ENCODE measurements at places on chromosomes 2 and 18.
A peak's percentile ranks its signal among the peaks of the same experiment; 100 is the strongest.

- DNase-seq, result no peak
These were observed 297.1 kb downstream of the ASXL3 start for GRCh38 chr18:33875029-33875565.

- no peak for DNase-seq
These were observed 457.6 kb downstream of the BCL11A start for GRCh38 chr2:60095903-60096302.

DNA sequence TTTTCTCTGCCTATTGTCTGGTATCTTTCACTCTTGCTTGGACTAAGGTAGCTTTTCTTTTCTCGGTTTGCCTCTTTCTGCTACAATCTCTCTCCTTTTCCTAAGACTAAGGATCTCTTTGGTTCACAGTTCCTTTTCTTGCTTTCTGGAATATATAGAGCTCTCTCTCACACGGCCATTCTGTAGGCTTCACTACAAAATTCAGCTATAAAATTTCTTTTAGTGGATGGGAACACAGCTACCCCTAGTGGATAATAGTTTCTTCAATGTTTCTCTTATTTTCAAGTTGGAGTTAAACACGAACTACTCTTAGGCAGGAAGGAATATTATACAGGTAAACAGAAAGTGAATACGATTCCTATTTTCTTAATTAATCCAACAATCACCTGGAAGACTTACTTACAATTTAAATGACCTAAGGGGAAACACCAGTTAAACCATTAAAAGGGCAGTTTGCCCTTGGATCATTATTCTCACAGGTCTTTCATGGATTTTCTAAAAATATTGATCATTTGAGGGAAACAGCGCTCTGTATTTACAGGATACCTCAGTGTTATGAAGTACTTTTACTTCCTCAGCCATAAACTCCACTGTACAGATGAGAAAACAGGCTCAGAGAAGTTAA is 140.5 kb downstream of the LRP2 start:
- DNase-seq, result no peak

- no peak for DNase-seq
These were observed 402.9 kb upstream of the PKDCC start for GRCh38 chr2:41644936-41645335.

DNA sequence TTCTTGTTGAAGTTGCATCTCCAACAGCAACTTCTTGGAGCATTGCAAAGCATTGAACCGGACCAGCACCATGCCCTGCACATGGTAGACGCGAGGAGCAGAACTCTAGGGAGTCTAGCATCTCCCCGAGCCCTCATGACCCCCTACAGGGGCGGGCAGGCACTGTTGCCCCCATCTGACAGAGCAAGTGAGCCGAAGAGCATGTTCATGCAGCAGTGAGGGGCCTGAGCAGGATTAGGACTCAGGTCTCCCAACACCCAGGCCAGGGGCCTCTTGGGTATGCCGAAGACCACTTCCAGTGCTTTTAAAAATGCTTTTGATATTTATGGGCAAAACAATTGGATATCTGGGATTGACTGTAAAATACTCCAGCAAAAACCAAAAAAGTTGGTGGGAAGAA is 163.3 kb downstream of the TFCP2L1 start:
- DNase-seq, result no peak

DNA sequence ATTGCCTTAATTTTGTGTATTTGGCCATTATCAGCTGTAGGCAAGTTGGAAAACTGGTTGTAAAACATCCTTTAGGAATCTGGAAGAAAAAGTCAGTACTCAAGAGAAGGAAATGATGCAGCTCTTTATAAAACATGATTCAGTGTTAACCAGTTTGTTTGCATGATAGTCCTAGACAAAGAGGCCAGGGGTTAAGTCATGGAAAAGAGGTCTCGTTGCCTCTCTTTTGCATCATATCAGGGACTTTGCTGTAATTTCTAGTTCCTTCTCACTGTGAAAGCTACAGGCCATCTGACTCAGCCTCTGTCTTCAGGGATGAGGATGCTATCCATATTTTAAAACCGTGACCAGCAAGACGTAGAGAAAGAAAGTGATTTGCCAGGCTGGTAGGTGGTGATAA is 38.0 kb downstream of the NPAS2 start:
- DNase-seq, result no peak

DNA sequence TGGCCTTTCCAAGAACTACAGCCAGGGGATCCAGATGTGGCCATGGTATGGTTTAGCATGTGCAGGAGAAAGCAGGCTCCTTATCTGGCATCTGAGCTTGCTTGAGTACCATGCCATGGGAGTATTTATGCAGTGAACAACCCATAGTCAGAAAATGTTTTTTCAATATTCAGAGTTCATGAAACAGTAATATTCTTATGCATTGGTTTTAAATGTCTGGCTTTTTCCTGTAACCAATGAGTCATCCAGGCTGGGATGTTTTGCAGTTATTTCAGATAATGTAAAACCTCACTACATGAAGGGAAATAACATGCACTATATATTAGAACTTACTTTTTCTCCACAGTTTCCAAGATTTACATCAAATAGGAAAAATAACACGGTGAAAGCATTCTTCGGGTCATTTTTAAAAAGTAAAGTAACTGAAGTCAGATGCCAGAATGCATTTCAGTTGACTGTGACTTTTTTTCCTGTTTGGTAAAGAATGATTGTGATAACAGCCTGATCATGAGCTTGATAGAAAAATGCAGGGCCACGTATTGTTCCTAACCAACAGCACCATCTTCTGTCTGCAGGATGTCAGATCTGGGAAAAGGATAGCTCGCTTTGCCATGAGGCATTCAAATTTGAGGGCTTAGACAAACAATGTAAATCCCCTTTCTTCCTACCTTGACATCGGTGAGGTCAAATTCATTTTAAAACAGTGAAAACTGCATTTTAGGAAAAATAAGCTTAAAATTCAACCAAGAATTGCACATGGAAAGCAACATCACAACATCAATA is 152.8 kb downstream of the DSC3 start:
- DNase-seq, result no peak

GRCh38 chr2:225737556-225737955 is 338.0 kb downstream of the NYAP2 start:
- no peak for DNase-seq

GRCh38 chr2:207071820-207072219 is 93.9 kb downstream of the KLF7 start:
- DNase-seq, result no peak

GRCh38 chr2:54773233-54773632 is 49.8 kb downstream of the EML6 start:
- no peak for DNase-seq

DNA sequence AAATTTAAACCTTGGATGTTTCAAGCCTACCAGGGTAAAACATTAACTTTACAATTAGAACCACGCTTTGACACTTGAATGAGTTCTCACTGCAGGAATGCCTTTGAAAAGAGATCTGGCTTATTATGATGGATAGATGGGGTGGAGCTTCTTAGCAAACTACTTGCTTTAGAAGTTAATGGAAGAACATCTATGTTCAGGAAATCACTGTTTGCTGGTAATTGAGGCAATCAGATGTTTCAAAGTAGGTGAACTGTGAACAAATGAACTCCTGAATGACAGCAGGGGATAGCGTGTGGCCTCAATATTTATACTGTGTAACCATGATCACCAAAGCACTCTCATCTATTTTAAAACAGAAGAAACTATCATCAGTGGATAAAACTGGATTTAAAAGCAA is 383.6 kb downstream of the PIK3C3 start:
- no peak for DNase-seq

GRCh38 chr2:1162768-1163584 is 212.3 kb downstream of the SNTG2 start:
- no peak for DNase-seq

- no peak for DNase-seq
These were observed 329.7 kb upstream of the NRP2 start for GRCh38 chr2:205352593-205352992.

DNA sequence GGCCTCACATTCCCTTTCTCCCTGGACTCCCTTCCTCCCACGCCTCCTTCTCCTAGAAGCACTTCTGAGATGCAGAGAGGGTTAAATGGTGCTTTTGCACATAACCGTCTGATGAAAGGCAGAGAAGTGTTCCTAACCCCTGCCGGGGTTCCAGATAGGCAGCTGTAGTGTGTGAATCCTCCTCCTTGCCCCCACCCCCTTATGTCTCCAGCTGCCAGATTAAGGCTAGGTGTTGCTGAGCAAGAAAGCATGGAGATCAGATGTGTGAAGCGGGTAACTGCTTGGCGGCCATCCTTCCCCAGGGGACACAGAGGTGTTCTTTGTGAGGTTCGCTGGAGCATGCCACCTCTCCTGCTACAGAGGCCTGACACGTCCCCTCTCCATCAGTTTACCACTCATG is 88.3 kb downstream of the NRP2 start:
- DNase-seq, result no peak

DNA sequence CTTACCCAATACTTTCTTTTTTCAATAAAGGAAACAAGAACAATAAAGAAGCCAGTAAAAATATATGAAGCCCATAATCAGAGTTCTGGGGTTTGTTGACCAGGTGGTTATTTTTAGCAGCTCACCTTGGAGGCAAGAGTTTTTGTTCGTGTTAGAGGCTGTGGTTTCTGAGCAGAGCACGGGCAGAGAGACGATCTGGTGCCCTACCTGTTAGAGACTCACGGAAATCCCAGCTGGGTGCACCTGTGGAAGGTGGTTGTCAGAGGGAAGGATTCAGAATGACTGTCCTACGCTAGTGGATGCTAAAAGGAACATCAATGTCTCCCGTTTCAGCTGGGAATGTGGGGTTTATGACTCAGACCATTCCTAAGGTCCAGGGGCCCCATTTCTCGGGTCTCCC is 87.6 kb downstream of the NRP2 start:
- no peak for DNase-seq

- no peak for DNase-seq
These were observed 17.4 kb downstream of the NRP2 start for GRCh38 chr2:205699515-205700289.

DNA sequence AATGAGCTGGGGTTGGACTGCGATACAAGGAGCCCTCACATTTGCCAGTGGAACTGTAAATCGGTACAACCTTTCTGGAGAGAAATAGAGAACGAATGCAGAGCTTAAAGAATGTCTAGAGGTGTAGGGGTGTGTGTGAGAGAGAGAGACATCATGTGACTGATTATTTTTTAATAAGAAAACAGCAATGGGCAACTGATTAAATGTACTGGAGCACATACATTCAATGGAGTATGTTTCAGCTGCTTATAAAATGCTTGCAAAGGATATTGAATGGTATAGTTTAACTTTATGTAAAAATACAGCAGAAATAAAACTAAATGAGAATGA is 391 bp upstream of the TMEM17 start:
- DNase-seq, result no peak

- no peak for DNase-seq
These were observed 110.3 kb upstream of the SH3BP4 start for GRCh38 chr2:234841321-234842015.

GRCh38 chr18:58337686-58338085 is 291.2 kb downstream of the ALPK2 start:
- no peak for DNase-seq

DNA sequence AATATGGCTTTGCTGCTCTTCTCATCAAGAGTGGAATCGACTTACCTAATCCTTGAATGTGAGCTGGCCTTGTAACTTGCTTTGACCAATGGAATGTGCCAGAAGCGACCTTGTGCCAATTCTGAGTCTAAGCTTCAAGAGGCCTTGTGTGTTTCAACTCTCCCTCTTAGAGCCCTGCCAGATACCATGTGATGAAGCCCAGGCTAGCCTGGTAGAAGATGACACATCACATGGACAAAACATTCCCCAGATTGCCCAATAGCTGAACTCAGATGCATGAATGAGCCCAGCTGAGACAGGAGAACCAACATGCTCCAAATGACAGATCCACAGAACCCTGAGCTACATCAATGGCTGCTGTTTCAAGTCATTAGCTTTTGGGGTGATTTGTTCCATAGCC is 4.2 kb upstream of the KLHL14 start:
- no peak for DNase-seq

- no peak for DNase-seq
These were observed 37.8 kb upstream of the ASAP2 start for GRCh38 chr2:9168821-9169221.

GRCh38 chr18:26550998-26551694 is 2.8 kb upstream of the KCTD1 start:
- no peak for DNase-seq

- no peak for DNase-seq
These were observed 11.3 kb downstream of the RMP24 start for GRCh38 chr18:35983818-35984217.

DNA sequence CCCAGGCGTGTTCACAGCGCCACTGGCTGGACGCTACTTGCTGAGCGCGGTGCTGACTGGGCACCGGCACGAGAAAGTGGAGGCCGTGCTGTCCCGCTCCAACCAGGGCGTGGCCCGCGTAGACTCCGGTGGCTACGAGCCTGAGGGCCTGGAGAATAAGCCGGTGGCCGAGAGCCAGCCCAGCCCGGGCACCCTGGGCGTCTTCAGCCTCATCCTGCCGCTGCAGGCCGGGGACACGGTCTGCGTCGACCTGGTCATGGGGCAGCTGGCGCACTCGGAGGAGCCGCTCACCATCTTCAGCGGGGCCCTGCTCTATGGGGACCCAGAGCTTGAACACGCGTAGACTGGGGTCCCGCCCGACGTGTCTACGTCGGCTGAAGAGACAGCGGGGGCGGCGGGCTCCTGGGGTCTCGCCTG is 891 bp upstream of the KHK start:
- DNase-seq, result peak; percentile 53

DNA sequence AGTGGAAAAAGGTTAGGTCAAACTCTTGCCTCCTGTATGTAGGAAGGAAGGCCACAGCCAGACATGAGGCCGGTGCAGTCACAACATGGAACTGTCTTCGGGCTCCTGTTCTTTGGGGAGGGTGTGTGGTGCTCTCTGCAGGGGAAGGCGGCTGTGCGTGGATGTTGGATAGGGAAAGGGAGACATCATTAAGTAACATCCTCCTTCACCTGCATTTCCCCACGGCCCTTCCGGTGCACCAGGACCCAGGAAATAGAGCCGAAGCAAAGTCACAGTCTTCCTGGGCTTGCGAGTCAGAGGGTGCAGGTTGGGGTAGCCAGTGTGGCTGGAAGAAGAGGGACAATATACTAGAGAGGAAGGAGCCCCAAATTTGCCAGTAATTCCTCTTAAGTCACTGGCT is 78.9 kb upstream of the SMAD7 start:
- no peak for DNase-seq

GRCh38 chr18:47050468-47050867 is 15.0 kb upstream of the ELOA2 start:
- DNase-seq, result peak; percentile 13

DNA sequence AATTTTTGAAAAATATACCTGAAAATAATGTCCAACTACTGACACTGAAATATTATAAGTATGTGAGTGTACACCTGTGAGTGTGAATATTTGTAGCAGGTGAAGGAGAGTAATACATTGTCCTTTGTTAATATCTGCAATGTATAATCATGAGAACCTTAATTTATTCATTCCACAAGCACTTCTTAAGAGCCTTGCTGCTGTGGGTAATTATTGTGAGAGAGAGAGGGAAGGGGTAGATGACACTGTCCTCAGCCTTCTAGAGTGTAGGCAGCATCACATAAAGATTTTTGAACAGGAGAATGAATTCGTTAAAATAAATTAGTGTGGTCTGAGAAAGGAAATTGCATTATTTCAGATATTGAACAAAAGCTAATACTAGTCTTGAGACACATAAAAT is 157.2 kb downstream of the MAP2 start:
- no peak for DNase-seq

GRCh38 chr18:78773819-78774218 is 205.8 kb upstream of the SALL3 start:
- no peak for DNase-seq

Measured in hematopoietic multipotent progenitor cell treated with erythropoietin and hydrocortisone succinate and interleukin-3 and kit ligand, for 15 days (in vitro differentiated cells).